A673 (cell line): ENCODE measurements at places on chromosomes 7 and 10. TPM values are rescaled to one million over a fixed set of nuclear protein-coding genes. Genes with fewer than 3 reads are reported as not detected.
A peak's percentile ranks its signal among the peaks of the same experiment; 100 is the strongest.

- no peak for DNase-seq
Measured at GRCh38 chr10:67075491-67075971, 149.7 kb downstream of the LRRTM3 start.

DNA sequence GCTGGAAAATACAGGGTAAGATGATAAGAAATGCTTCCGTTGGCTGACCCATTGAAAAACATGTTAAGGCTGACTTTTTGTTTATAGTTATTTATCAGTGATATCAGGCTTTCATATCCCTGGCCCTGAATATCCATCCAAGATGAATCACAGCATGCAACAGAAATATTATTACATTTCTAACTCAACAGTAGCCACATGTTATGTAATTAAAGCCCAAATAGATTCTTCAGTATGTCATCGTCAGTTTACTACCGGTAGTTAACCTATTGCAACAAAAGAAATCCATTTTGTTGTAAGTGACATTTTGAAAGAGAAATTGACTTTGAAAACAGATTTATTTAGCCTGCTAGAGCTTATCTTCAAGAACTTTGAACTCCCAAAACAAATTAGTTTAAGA lies 354.1 kb upstream of the CELF2 start:
- no peak for DNase-seq

The HSPA12A gene
- 1.4 and 1.5 TPM in 2 replicates for total RNA-seq

- DNase-seq = peak; percentile 84
Measured at GRCh38 chr7:55415173-55415778, 50.1 kb downstream of the LANCL2 start.

The CCL24 gene
- total RNA-seq = not detected in 2 replicates

DNA sequence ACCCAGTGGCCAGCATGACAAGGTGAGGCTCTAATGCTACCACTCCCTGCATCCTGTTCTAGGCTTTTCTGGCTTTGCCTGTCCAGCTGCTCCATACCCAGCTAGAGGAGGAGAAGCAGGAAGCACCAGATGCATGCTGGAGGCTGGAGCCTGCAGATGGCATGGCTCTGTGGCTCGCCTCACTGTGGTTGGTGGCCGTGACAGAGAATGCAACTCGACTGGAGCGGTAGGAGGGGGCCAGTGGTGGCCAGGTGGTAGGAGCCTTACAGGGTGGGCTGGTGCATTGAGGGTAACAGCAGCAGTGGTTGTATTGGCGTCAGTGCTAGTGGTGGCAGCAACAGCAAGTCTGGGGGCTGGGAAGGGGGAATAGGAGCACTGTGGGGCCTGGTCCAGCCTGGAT lies 128.6 kb downstream of the ZNF248 start:
- no peak for DNase-seq

DNA sequence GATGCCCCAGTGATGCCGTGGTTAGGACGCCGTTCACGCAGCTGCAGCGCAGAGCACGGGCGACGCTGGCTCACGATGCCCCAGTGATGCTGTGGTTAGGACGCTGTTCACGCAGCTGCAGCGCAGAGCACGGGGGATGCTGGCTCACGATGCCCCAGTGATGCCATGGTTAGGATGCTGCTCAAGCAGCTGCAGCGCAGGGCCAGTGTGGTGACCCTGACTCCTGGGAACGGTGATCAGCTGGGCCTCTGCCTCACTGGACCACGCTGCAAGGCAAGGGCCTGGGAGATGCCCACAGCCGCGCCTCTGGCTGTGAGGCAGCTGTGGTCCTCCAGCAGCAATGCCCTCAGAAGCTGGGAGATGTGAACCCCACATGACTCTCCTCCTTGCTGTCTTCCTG lies 280.6 kb downstream of the DNAJB6 start:
- DNase-seq = no peak

The HECTD2 gene
- 15.1 and 20.9 TPM in 2 replicates for total RNA-seq

The LRIT1 gene
- total RNA-seq = not detected in 2 replicates

DNA sequence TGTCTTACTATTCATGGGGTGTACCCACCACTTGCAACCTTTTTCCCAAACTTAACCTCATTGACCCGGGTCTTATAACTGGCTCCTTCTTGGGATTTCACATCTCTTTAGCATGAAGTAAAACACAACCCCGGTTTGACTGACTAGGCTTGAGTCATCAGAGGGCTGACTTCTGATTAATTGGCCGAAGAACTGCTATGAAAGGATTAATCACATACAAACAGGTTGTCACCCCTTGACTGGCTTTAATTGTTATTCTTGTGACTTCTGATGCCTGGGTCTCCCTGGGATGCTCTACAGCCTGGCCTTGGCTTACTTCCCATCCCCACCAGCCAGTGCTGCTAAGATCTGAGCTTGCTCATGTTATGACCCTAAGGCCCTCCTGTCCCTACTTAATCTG lies 8.8 kb upstream of the CRPPA start:
- no peak for DNase-seq

GRCh38 chr10:128150045-128150493 lies 23.8 kb upstream of the MKI67 start:
- DNase-seq = peak; percentile 86

- DNase-seq = no peak
Measured at GRCh38 chr10:11328264-11329061, 283.0 kb downstream of the USP6NL start.

The CDHR1 gene
- total RNA-seq = 0.20 TPM in 1 of 2 replicates, not detected in the other

- DNase-seq = no peak
Measured at GRCh38 chr7:116497708-116498107, 1.8 kb upstream of the CAV2 start.

The PNPLA8 gene
- total RNA-seq = 19.2 and 19.5 TPM in 2 replicates

The DLX5 gene
- total RNA-seq = 69.6 and 82.1 TPM in 2 replicates

The OR9A2 gene
- total RNA-seq = not detected in 2 replicates

DNA sequence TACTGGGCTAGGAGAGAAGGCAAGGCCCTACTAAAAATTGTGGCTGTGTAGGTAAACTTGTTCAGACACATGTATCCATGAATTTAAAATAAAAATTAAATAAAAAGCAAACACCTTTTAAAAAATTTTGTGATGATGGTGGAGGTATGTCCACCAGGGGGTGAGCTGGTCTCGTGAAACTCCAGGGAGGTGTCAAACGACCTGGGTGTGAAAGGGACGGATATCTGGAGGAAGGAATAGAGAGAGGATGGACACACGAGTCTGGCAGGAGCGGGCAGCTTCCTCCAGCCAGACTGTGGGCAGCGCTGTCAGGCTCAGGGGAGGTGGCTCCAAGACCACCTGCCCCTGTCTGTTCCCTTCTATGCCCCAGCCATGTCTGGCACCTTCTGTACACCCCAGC lies 34.8 kb upstream of the DMBT1 start:
- no peak for DNase-seq

DNA sequence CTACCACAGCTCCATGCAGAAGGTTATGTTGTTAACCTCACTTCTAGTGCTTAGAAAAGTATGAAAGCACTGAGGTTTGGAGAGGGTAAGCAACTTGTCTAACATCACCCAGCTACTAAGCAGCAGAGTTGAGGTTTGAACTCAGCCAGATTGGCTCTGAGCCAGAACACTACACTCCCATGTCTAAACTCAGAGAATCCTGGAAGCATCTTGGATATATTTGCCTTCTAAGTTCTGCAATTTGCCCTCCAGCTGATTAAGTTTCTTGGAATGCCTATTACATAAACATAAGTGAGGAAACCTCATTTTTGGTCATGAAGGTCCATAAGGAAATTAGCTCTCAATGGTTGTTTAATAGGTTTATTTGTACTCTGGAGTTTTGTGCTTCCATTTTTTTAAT lies 78.1 kb upstream of the PHYHIPL start:
- peak; percentile 57 for DNase-seq

The SPDYE9 gene
- total RNA-seq = not detected in 2 replicates

DNA sequence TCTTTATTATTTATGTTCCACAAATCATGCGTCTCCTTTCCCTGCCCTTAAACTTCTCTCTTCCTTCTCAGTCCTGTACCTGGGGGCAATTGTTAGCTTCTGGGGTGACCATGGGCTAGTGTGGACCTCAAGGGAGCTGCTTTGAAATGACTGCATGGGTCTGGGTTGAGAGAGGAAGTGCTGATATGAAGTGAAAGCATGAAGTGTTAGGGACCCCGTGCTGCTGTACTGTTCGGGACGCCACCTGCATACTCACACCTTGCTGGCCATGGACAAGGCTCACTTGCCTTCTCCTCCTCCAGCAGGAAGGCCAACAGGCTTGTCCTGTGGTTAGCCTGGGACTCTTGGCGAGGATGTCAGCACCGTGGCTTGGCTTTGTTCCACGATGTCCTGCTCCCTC lies 56.7 kb downstream of the MTPN start:
- DNase-seq = no peak

GRCh38 chr10:85916994-85917573 lies 449.5 kb downstream of the GRID1 start:
- no peak for DNase-seq

DNA sequence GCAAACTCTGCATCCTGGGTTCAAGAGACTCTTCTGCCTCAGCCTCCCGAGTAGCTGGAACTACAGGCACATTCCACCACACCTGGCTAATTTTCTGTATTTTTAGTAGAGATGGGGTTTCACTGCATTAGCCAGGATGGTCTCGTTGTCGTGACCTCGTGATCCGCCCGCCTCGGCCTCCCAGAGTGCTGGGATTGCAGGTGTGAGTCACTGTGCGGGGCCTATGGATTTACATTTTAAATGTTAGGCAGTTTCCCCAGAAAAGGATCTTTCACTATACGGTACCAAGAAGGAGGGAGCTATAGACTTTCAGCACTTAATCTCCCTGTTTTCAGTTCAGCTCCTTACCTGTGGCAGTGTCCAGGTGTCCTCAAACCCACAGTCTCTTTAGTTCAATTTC lies 50.8 kb downstream of the SIRT1 start:
- DNase-seq = no peak

The ERVW-1 gene
- total RNA-seq = not detected in 2 replicates

DNA sequence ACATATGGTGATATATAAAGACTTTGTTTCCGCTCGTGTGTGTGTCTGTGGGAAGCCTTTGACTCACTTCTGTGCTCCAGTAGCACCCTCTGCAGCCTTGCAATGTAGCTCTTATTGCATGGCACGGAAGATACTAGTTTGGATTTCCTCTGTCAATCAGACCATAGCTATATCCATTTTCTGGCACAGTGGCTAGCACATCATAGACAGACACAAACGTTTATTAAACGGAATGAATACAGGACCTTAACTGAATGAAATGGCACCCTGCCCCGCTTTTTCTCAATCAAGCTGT lies 124.0 kb upstream of the PTPN20 start:
- DNase-seq = peak; percentile 18

DNA sequence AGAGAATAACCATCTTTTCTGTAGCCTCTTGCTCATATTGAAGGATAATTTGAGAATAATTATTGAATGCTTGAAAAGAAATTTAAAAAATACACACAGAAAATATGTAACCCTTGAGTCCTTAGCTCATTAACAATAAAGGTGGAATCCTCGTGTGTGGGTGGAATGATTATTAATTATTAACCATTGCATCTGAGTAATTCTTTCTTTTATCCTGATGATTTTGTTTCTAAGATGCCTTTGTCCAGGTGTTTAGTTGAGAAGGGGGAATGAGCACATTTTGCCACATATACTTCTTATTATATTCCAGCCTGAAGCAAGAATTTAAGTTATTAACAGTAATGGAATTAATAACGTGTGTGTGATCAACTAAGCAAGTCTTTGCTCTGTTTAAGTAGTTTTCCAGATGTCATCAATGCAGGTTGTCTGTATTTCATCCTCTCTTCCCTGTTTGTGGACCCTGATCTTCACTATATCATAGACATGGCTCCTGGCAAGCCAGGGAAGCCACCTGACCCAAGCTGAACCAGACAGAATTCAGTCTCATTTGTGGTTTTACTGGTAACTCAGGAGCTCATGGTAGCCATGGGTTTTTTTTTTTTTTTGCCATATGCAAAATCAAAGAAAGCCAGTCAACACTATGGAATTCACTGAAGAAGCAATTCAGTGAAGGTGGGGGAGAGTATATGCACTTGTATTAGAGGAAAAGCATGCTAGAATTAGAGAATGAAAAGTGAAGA lies 144.3 kb downstream of the KIF20B start:
- no peak for DNase-seq

The TMEM176B gene
- total RNA-seq = 2.2 and 2.3 TPM in 2 replicates

DNA sequence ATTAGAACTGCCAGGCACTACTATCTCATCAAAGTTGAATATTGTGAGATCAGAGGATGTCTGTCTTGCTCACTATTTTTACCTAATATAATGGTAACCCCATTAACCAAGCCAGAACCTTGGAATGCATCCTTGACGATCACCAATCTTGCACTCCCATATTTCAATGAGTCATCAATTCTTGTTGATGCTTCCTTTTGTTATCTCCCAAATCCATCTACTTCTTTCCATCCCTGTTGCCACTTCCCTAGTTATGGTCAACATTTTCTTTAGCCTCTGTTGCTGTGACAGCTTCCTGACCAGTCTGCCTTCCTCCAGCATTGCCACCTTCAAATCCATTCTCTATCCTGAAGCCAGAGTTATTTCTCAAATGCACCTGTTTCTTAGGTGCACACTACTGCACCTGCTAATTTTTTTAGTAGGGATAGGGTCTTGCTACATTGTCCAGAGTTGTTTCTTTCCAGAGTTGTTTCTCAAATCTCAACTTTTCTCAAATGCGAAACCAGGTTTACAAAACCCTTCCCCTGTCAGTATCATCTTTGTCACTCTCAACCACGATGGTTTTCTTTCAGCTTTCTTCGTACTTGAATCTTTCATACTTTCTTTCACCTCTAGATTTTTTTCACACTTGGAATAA lies 15.7 kb downstream of the ITGA8 start:
- DNase-seq = no peak

GRCh38 chr10:70222340-70222794 lies 10.9 kb downstream of the PPA1 start:
- DNase-seq = no peak

DNA sequence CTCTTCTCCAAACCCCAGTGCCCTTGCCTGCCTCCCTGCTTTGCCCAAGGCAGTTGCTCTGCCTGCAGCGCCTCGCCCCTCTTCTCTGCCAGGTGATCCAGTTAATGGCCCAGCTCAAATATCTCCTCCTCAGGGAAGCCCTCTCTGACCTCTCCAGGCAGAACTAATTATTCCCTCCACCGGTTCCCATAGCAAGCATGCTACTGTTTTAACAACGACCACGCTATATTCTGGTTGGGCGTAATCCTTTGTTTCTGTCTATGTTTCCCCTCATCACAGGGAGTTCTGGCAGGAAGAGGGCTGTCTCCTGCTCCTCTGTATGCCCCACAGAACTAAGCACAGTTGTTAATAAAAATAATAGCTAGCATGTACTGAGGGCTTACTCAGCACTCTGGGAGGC lies 36.8 kb upstream of the R3HCC1L start:
- DNase-seq = no peak

The TMEM254 gene
- total RNA-seq = 12.2 and 14.8 TPM in 2 replicates

DNA sequence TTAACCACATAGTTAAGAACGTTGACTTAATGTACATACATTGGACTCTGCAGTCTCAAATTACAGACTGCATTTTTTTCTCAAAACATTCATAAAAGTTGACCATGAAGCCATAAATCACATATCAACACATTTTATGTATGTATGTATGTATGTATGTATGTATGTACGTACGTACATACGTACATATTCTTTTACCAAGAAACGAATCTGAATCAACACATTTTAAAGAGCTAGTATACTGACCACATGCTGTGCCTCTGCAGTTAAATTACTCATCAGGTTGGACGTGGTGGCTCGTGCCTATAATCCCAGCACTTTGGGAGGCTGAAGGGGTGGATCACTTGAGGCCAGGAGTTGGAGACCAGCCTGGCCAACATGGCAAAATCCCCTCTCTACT lies 105.8 kb downstream of the GPR158 start:
- no peak for DNase-seq

The CPEB3 gene
- total RNA-seq = 1.1 and 1.4 TPM in 2 replicates

The PLAU gene
- 6.9 and 8.3 TPM in 2 replicates for total RNA-seq

- no peak for DNase-seq
Measured at GRCh38 chr10:132385721-132386418, 11.1 kb upstream of the PWWP2B start.

- no peak for DNase-seq
Measured at GRCh38 chr10:105611244-105611798, 970.2 kb downstream of the SORCS3 start.

The CDH23 gene
- 49.7 and 50.7 TPM in 2 replicates for total RNA-seq
